ENCODE measurements at places on chromosomes 1 and 21.

- no peak for DNase-seq
Observed at GRCh38 chr1:30933874-30934252, 25.3 kb upstream of the SDC3 start.

DNA sequence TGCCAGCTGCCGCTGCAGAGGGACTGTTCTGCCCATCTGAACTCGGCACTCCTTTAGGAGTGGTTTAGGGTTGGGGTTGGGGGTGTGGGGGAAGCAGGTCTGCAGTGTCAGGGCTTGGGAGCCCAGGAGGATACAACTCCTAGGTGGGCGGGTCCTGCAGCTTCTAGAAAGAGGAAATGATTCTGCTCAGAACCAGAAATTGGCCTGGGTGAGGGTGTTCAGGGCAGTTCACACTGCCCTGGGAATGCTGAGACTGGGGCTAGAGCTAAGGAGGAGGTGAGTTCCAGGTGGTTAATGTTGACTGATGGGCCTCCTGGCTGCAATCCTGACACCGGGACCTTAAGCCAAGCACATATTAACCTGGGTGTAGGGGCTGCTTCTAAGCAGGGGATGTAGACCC, 4.8 kb upstream of the SLC26A9 start:
- DNase-seq, result no peak

DNA sequence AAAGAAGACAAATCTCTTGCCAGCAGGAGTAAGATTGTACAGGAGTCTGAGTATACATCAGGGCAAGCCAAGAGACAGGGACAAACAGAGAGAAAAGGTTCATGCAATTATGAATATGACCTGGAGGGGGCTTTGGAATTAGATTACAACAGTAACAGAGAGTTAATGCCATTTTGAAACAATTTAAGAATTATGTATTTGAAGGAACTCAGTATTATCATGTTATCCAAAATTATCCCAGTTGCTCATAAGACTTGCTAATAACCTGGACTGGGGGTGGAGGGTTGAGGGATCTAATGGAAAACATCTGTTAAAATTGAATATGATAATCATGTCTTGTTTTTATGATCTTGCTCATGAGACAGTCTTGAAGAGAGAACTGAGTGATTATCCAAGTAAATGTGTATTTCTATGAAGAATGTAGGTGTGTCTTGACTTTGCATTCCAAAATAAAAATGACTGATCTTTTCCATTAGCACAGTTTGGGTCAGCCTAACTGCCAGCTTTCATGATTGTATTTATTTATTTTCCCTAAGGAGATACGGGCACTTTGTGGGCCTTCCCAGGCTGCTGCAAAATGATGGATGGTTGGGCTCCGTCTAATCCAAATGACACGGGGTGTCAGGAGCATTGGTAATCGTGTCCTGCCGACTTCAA, 117.7 kb downstream of the ERG start:
- DNase-seq, result no peak

DNA sequence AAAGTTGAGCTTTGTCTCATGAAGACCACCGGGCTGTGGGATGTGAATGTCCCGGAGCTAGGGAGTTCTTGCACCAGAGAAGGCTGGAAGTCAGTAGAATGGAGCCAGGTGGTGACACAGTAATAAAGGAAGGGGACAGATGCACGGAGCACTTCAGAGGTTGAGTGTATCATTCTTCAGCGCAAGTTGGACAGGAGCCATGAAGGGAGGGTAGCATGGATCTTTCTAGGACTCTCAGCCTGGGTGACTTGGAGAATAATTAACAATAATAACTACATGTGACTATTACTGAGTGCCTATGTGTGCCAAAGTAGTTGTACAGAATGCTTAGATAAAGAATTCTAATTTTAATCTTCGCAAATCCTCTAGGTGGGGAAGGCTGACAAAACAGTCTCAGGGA, 258.7 kb upstream of the AJAP1 start:
- no peak for DNase-seq

GRCh38 chr1:2259668-2260402, 31.7 kb downstream of the SKI start:
- DNase-seq, result no peak

GRCh38 chr1:93554883-93555872, 107.3 kb downstream of the FNBP1L start:
- no peak for DNase-seq

DNA sequence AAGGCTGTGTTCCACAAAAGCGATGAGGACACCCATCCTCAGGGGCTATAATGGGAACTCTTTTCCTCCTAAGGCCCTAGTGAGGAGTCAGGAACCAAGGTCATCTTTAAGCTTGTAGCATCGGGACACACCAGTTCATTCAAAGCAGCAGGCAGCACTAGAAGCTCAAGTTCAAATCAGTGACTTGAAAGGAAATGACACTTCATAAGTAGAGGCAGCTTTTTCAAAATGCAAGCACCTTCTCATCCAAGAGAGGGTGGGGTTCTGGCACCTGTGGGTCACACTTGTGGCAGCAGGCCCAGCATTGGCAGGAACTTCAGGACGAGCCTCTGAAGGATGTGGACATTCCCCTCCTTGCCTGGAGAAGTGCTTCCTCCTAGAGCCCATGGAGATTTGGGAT, 496.3 kb downstream of the KIF26B start:
- DNase-seq, result no peak

GRCh38 chr1:85379203-85380136, 85.5 kb downstream of the DDAH1 start:
- no peak for DNase-seq

- no peak for DNase-seq
Observed at GRCh38 chr1:17795836-17796645, 40.9 kb downstream of the ACTL8 start.

GRCh38 chr1:19179597-19180264, 30.3 kb downstream of the UBR4 start:
- DNase-seq, result no peak

GRCh38 chr1:63772876-63773275, 941 bp upstream of the ROR1 start:
- no peak for DNase-seq

DNA sequence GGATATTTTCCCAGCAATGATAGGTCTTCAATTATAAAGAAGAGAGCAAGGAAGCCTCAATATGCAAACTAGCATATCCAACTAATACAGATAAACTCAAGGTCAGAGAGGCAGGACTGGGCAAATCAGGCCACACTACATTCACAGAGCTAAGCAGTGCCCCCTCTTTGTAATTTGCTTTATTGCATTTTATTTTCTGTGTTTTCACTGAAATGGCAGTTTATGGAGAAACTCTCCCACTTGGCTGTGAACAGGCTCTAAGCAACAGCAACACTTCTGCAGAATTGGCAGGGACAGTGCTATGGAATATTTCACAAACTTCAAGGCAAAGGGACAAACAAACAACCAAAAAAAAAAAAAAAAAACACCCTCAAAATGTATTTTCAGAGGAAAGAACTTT, 93.4 kb upstream of the SOD1 start:
- DNase-seq, result no peak

DNA sequence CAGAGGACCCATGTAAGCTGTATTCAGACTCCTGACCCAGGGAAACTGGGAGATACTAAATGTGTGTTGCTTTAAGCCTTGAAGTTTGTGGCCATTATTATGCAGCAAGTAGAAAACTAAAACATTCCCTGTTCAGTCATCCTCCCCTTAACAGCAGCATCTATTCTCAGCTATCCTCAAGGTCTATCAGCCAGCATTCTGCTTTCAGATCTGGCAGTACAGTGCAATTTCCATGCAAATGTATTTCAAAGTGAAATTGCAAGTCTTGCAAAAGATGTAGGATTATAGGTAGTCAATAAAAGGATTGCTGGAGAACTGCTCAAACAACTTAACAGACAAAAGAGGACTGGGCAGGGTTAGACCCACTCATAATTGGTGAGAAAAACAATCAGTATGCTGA, 111.3 kb downstream of the NOS1AP start:
- DNase-seq, result no peak

DNA sequence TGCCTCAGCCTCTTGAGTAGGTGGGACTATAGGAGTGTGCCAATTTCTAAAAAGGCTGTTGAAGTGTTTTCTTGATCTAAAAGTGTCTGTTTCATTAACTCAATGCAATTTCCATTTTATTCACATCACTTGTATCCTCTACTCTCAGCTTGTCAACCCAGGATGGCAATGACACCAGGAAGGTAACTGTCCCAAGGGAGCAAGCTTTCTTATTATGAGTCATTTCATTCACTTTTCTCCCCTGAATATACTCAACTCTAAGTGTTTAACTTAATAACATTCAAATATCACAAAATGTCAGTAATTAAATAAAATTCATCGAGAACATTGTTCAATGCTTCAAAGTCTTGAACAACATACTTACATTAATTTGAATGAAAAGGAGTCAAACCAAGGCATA, 22.9 kb upstream of the GFI1 start:
- no peak for DNase-seq

DNA sequence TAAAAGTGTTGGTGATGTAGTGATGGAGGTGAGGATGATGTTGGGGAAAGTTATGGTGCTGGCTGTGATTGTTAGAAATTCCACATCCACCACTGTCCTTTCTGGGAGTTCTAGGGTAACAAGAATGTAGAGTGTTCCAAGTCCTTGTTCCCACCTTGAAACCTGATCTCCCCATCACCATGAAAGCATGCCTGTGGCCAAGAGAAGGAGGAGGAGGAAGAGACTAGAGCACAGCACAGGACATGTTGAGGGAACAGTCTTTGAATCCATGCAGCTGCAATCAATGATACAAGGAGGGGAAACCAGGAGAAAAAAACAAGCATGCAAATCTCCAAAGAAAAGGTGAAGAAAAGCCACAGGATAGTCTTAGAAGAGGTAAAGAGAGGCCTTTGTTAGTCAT, 45.9 kb upstream of the ARTN start:
- no peak for DNase-seq

GRCh38 chr1:145785547-145785946, 38.3 kb downstream of the RNF115 start:
- no peak for DNase-seq

All from cortex of kidney (tissue), 1 donor.